Nucleus accumbens (tissue), 56 donors: ENCODE measurements at places on chromosomes 7 and 10.

DNA sequence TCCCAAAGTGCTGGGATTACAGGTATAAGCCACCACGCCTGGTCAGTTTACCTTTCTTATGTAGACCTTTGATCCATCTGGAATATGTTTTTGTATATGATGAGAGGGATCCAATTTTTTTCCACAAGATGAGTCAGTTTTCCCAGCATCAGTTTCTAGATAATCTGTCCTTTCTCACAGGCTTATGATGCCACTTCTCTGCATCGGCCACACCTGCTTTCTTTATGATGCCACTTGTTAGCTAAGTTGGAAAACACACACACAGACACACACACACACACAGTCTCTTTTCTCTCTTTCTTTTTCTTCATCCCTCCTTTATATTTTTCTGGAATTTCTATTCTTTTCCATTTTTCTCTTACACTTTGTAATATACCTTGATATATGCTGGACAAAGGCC, 240.8 kb downstream of the BICC1 start:
- DNase-seq = no peak

DNA sequence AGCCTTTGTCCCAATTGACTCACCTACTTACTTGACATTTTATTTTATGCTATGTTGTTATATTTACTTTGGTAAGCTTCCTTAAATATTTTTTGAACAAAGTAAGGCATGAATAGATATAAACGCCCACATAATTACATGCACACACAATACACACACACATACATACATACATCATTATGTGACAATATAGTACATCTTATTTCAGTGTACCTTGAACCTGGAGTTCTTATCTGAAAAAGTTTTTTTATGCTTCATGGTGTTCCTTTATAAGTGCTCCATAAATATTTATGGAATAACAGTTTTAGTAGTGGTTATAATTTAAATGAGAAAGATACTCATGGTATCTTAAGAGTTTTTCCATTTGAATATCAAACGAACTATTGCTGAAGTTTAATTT, 102.8 kb upstream of the MTPN start:
- DNase-seq = no peak

- DNase-seq = no peak
Observed at GRCh38 chr7:157429001-157429679, 92.3 kb downstream of the DNAJB6 start.

DNA sequence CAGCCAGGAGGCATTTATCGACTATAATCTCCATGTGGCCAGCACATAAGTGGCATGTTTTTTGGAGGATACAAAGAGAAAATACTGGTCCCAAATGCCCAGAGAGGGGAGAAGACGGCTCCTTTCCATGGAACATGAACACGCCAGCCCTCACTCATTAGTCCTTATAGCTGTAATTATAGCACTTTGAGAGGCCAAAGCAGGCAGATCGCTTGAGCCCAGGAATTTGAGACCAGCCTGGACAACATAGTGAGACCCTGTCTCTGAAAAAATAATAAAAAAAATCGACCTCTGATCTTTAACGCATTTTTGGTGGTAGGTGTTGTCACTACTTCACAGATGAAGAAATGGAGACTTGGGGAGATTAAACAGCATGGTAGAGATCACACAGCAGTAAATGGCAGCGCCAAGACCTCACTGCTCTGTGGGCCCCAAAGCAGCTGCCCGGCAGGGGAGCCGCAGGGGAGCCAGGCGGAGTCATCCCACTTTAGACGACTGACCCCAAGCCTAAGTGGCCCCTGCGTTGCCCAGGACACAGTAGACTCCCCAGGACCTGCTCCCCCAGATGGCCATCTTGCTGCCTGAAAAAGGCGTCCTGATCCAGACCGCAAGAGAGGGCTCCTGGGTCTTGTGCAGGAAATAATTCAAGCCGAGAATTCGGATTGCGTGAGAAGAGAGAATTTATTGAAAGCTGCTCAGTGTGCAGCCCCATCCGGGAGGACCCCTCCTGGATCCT, 21.2 kb upstream of the PRKAG2 start:
- DNase-seq = no peak

DNA sequence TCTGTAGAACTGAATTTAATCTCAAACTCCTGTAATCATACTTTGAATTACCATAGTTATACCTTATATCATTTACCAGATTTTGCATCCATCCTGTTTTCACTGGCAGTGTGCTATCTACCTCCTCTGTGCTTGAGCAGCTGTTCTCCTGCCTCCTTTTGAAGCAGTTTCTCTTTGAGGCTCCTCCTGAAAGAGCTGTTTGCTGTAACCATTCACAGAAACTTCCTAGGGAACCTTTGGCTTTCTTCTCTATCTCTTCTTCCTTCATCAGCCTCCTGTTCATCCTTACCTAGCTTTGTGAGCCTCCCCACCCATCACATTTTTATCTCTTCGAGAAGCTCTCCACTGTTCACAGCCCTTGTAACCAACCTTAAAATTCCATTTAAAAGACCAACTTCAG, 108.2 kb downstream of the AASS start:
- no peak for DNase-seq

DNA sequence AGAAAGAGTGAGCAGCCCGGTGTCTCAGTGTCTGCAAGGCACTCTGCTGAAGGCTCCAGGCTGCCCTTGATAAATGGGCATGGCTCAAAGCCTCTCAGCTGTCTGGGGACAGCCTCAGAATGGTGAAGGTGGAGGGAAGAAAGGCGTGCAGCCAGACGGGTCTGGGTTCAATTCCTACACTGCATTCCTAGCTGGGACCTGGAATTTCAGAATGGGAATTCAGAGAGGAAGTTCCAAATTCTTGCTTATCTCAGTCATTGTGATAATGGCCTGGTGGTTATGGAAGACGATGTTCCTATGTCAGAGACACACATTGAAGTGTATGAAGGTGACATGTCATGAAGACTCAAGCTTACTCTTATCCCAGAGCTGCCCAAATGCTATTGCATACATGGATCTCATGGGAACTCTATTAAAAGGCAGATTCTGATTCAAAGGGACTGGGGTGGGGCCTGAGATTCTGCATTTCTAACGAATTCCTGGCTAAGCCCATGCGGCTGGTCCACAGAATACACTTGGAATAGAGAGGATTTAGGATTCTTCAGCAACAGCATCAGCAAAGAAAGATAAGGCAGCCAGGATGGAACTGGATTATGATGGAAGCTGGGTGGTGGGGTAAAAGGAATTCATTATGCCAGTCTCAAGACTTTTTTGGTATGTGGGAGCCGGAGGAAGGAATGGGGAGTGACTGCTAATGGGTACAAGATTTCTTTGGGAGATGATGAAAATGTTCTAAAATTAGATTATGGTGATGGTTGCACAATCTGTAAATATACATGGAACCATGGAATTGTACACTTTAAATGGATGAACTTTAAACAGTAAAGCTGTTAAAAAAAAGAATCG, 82.6 kb upstream of the ZMIZ1 start:
- DNase-seq = no peak

DNA sequence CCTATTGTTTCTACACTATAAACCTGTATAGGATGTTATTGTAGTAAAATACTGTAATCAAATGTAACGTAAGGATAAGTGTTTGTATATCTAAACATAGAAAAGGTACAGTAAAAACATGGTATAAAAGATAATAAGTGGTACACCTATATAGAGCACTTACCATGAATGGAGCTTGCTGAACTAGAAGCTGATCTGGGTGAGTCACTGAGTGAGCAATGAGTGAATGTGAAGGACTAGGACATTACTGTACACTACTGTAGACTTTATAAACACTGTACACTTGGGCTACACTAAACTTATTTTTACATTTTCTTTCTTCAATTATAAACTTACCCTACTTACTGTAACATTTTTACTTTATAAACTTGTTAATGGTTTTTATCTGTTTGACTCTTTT, 732.9 kb upstream of the LRRN3 start:
- no peak for DNase-seq

GRCh38 chr7:42642699-42643098, 269.2 kb downstream of the C7orf25 start:
- DNase-seq = no peak

- no peak for DNase-seq
Observed at GRCh38 chr7:90345595-90346335, 751 bp upstream of the GTPBP10 start.

GRCh38 chr10:124717041-124717757, 27.0 kb downstream of the FAM53B start:
- DNase-seq = no peak

- DNase-seq = no peak
Observed at GRCh38 chr10:129398711-129399141, 68.3 kb upstream of the MGMT start.

GRCh38 chr10:13984647-13985155, 346.0 kb downstream of the FRMD4A start:
- DNase-seq = no peak

DNA sequence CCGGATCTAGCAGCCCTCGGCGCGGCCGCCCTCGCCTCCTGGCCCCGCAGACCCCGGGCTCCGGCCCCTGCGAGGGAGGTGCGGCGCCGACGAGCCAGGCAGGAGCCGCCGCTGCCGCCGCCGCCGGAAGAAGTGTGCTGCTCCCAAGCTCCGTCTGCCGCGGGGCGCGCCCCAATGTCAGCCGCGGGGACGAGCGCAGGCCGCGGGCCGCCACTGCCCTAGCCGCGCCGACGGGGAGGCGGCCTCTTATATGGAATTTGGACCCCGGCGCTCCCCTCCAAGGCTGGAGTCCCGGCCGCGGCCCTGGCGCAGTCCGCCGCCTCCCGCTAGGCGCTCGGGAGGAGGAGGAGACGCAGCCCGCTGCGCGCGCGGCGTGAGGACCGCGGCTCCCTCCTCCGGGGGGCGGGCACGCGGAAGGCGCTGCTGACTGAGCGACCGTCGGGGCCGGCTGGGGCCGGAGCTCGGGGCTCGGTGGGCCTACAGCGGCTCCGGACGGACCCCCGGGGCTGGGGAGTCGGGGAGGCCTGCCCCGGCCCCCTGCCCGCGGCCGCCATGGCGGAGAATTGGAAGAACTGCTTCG, at the start of gene TRIM8:
Gene TRIM8 (plus strand): TSS at position 414 of the 580 bp plus-strand sequence. CDS start 139 bp downstream, at position 553.
- peak; percentile 66 for DNase-seq

- peak; percentile 55 for DNase-seq
Observed at GRCh38 chr7:22452142-22452959, 47.6 kb downstream of the STEAP1B start.

DNA sequence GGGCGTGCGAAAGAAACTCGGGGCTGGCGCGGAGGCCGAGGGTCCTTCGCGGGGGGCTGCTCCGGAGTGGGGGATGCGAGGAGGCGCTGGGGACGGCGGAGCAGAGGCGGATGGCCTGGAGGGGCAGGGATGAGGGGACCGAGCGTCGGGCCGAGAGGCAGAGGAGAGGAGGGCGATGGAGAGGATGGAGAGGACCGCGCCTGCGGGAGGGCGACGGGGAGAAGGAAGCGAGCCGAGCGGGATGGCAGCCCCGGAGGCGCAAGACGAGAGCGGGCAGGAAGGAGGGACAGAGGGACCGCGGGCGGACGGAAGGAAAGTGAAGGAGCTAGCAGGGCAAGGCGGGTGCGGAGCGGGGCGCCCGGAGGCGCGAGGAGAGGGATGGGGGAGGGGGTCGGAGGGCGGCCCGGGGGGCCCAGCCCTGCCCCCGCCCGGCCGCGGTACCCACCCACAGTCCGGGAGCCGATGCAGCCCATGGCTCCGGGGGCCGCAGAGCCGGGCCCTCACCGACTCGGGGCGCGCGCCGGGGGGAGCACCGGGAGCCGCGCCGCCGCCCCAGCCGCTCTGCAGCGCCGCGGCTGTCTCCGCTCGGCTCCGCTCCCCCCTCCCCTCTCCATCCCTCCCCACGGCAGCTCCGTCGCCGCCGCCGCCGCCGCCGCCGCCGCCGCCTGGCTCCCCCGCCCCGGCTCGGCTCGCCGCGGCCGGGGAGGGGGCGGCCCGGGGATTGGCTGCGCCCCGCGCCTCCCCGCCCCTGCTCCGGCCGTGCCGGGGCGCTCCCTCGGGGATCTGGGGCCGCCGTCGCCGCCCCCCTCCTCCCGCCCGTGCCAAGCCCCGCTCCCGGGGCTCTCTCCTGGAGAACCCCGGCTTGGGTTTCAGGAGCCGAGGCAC, at the start of gene FAM131B:
Gene FAM131B (minus strand): TSS at position 583 of the 885 bp plus-strand sequence. CDS start 110 bp downstream, at position 473.
- DNase-seq = no peak

GRCh38 chr10:21976739-21977138, 26.8 kb downstream of the DNAJC1 start:
- peak; percentile 21 for DNase-seq

GRCh38 chr7:24737281-24737680, 20.0 kb downstream of the GSDME start:
- DNase-seq = no peak

GRCh38 chr10:125843603-125844329, 20.4 kb downstream of the BCCIP start:
- no peak for DNase-seq

DNA sequence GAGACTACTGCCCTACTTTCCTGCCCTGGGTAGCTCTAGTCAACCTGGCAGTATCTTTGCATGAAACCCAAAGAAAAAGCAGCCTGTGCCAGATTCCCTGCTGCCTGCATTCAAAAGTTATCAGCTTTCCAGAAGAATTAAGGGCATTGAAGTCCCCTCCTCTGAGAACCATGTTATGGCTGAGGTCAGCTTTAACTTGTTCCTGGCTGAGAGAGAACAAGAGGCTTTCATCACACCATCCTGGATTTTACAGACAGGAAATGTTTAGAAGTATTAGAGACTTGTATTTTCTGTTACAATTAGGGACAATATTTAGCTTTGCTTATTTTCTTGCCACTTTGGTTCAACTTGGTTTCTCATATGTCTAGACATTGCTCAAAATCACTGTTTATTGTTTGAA, 238.8 kb downstream of the ARL4A start:
- no peak for DNase-seq

GRCh38 chr7:131321656-131322055, 6.0 kb upstream of the MKLN1 start:
- no peak for DNase-seq

DNA sequence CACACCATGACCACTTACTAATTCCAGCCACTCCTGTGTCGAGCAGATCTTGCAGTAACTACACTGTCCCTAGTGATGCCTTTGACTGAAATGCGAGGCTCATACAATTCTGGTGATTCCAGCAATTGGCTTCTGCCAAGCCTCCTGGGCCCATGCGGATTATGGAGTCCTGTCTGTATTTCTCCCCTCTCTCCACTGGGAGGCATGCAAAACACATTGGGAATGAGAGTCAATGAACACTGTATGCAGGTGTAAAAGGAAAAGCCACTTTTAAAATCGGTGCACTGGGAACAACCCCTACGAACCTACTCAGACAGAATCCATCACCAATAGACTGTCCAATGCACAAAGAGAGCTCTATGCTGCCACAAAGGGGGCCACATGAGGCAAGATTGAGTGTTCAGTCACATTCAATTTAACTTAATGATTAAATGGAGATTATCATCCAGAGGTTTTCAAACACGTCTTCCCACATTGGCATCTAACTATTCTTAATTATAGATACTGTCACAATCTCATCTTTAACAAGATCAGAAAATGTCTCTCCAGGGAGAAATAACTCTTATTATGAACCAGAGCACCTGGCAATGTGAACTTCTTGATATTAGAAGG, 550.6 kb downstream of the GLRX3 start:
- no peak for DNase-seq
